Stimulated activated CD4-positive, alpha-beta T cell treated with anti-CD3 and anti-CD28 coated beads, TNF-alpha, amount 100 ng/mL, for 4 hours (primary cell): ENCODE measurements at places on chromosomes 3 and 15.
A peak's percentile ranks its signal among the peaks of the same experiment; 100 is the strongest.

GRCh38 chr3:192516820-192517219 lies 210.5 kb downstream of the FGF12 start:
- DNase-seq = no peak

- DNase-seq = peak; percentile 32
These were observed 15.2 kb downstream of the GNAI2 start for GRCh38 chr3:50251220-50251619.

- DNase-seq = no peak
These were observed 18.4 kb upstream of the RAD18 start for GRCh38 chr3:8981700-8982099.

- DNase-seq = no peak
These were observed 210.8 kb downstream of the CHST2 start for GRCh38 chr3:143330296-143330868.

DNA sequence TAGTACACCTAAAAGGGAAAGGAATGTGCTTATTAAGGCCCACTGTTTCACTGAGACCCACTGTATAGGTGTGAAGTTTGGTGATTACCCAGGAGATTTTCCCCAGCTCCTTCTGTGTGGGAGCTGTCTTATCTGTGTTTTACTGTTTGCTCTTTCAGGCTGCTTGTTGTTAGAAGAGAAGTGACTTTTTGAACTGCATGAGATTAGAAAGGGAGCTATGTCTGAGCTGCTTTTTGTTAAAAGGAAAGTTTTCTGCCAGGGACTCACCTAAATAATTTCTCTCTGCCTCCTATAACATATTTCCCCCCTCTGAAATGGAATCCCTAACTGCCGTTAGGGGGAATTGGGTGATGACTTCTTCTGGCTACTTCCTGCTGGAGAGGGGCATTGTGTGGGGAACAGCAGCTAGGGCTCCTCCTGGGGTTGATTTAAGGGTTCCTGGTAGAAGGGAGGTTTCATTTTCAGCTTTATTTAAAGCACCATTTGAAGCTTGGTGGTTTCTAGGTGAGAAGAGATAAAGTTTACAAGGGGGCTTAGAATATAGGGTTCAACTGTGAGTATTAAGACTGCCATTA lies 77.1 kb upstream of the ATP11B start:
- DNase-seq = no peak
